Myocyte (in vitro differentiated cells): ENCODE measurements at places on chromosomes 1 and 21.

- no peak for DNase-seq
These were observed 155.4 kb downstream of the ZNF648 start for GRCh38 chr1:181905944-181906597.

DNA sequence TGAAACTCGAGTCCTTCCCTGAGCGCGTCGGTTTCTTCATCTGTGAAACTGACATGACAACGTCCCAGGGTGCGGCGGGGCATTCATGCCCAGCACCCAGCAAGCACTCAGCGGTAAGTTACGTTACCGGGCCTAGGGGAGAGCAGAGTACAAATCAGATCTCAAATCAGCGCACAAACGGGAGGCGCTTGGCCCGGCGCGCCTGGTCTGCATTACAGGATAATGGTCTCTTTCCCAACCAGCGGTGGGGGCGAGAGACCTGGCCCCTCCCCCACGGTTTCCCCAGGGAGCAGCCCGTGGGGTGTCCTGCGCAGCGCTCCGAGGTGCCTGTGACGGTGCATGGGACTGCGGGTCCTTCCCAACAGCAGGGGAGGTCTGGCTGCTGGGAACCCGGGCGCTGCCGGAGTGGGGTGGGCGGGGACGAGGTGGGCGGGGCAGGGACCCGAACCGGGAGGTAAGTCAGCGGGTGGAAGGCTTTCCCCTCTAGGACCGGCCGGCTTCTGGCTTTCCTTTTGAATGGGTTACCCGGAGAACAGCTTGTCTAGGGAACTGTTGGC is 1.0 kb downstream of the TMEM51 start:
- no peak for DNase-seq

DNA sequence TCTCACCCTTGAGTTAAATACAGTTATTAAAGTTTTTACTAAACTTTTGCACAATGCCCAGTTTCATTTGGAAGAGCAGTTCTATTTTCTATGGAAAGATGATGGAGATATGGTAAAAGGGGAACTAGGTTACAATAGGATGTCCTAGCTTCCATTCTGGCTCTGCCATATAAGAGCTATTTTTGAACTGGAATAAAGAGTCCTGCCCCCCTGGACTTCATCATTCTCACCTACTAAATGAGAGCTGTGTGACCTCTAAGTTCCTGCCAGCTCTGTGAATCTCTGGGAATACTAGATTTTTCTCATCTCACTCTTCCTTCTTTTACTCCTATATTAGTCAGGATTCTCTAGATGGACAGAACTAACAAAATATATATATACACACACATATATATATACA is 106.3 kb downstream of the PRRX1 start:
- DNase-seq = no peak

- DNase-seq = peak; percentile 42
These were observed 46.7 kb upstream of the PCBP3 start for GRCh38 chr21:45596704-45597318.

- DNase-seq = no peak
These were observed 29.5 kb upstream of the SLFNL1 start for GRCh38 chr1:41051022-41051421.

DNA sequence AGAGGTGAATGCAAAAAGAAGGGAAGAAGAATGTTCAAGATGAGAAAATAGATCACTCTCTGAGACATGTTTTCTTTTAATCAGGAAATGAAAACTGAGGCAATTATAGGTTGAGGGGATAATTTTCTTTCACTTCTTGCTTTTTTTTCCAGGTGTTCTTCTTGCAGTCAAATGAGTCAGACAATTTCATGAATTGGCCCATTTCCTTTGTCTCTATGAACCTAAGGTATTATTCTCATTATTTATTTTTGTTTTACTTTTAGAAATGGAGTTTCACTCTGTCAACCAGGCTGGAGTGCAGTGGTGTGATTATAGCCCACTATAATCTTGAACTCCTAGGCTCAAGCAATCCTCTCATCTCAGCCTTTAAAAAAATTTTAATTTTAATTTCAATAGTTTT is 3.5 kb upstream of the VASH2 start:
- DNase-seq = no peak

GRCh38 chr1:15243275-15244043 is 3.6 kb upstream of the FHAD1 start:
- no peak for DNase-seq

DNA sequence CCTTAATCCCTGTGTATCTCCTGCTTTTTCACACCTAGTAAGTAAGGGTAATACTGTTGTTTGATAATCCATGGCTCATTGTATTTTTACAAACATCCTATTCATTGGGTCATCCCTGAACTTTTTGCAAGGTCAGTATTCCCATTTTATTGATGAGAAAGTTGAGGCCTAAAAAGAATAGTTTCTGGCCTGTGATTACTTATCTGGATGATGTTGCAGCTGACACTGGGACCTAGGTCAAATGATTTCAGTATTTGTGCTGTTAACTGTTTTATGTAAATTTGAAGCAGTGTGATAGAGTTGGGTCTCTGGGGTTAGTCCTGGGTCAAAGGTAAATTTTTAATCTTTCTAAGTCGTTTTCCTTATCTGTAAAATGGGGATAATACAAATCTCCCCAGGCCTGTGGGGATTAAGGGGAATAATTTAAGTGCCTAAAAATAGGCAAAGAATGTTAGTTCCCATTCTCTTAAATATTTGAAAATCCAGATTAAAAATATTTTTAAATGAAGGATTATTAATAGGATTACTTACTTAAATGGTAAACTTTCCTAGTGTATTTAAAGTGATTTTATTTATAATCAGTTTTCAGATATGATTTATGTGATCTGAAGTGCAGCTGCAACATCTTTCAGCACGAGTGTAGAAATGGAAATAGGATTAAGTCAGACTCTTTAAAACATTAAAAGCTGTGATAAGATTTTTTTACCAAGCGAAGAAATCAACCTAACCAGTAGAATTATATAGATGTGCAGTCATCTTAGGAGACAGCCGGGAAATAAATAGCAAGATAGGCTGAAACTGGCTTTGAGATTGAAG is 4.3 kb downstream of the PPP2R5A start:
- DNase-seq = no peak

- DNase-seq = no peak
These were observed 79.1 kb upstream of the PGD start for GRCh38 chr1:10319750-10320149.

DNA sequence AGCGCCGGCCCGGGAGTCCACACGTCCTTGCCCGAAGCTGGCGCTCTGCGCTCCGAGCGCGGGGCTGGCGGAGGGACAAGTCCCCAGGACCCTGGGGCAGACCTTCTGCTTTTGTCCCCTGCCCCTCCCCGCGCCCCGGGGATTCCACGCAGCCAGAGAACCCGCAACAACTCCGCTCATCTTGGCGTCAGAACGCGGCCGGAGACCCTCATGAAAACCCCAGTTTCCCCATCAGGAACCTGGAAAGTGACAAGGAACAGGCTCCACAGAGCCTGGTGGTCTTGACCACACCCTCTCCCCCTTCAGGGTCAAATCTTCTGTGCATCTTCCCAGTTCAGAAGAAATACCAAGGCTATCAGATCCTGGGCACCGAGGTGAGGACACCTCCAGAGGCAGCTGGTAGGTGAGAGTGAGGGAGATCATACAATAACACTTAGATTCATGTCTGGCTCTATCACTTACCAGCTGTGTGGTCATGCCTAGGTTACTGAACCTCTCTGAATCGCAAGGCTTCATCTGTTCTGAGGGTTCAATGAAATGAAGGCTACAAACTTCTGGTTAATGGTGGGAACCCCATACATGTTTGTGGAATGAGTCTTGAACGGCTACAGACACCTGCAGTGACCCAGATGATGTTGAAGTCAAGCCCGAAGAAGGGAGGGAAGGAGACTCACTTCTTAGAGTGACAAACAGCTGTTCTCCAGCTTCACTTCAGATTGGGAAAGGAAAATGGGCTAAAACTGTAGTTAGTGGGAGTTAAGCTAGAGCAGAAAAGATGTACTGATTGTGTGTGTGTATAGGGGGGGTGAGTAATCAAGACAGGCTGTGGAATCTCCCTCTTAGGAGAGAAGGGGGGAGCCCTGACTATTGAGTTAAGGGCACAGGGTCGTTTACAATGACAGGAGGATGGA is 555 bp upstream of the RSPO1 start:
- no peak for DNase-seq

- DNase-seq = no peak
These were observed 61.5 kb upstream of the F3 start for GRCh38 chr1:94602802-94603625.

- peak; percentile 5 for DNase-seq
These were observed 68.1 kb downstream of the EDEM3 start for GRCh38 chr1:184686540-184686939.

GRCh38 chr1:29122682-29123052 is 1.0 kb downstream of the TMEM200B start:
- no peak for DNase-seq

- DNase-seq = no peak
These were observed 58.1 kb downstream of the CACNA1E start for GRCh38 chr1:181541458-181541857.

DNA sequence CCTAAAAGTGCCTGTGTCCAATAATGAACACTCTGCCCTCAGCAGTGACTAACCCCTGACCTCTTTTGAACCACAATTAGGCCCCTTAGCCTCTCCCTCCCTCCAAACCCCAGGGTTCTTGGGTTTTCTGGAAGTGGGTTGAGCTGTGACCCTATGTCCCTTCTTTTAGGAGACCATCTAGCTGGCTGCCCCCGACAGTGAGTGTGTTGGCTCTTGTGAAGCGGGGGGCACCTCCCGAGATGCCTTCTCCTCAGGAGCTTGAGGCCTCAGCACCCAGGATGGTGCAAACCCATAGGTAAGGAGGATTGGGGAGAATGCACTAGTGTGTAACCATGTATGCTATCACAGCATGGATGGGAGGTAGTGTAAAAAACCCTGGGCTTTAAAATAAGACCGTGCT is 7.3 kb downstream of the RUSC1 start:
- no peak for DNase-seq

DNA sequence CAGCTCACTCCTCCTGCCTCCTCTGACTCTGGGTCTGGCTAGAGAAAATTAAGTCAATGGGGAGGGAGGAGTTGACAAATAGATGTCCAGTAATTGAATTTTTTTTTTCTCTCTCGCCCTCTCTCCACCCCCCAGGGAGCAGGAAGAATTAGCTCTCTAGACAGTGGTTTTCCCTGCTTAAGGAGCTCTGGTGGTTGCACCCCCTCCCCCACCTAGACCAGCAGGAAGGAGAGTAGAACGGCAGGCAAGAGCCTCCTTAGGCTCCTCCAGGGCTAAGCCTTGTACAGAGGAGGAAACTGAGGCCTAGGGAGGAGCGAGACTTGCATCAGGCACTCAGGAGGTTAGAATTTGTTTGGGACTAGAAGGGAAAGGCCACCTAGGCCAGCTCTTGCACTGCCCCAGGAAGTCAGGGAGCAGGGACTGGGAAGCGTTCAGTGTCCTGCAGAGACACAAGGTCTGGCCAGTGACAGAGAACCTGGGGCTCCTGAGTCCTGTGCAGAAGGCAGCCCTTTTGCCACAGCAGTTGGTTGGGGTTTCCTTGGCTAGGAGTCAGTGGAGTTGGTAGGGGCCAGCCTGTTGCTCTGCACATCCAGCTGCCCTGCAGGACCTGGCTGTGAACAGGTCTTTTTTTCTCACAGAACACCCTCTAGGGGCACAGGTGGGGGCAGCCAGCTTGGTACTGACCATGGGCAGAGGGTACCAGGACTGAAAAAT is 49.5 kb upstream of the ACOT11 start:
- DNase-seq = no peak
